ENCODE measurements at places on chromosomes 11 and 22.
A peak's percentile ranks its signal among the peaks of the same experiment; 100 is the strongest.

DNA sequence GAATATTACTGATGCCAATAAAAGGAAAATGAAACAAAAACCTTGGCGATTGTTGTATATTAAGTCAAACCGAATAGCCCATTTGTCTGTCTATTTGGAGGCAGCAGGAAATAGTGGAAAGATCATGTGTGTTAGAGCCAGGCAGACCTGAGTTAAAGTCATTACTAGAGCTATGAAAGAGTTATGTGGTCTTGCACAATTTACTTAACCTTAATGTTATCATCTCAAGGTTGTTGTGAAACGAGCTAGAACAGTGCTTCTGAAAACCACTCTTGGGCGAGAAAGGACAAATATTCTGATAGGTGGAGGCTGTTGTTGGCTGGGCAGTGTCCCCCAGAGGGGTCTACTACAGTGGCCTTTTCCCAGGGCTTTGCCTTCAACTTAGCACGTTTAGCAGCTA lies 60.0 kb upstream of the NUP160 start:
- no peak for DNase-seq

DNA sequence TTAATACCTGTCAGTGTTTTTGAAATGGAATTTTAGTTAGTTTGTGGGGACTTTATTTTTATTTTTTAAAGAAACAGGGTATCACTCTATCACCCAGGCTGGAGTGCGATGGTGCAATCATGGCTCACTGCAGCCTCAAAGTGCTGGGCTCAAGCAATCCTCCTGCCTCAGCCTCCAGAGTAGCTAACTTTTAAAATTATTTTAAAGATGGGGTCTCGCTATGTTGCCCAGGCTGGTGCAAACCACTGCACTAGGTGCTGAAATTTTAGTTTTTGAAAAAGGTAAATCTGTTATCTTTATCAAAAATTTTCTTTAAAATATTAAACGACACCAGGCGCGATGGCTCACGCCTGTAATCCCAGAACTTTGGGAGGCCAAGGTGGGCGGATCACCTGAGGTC lies 42.6 kb downstream of the AMBRA1 start:
- DNase-seq = no peak

DNA sequence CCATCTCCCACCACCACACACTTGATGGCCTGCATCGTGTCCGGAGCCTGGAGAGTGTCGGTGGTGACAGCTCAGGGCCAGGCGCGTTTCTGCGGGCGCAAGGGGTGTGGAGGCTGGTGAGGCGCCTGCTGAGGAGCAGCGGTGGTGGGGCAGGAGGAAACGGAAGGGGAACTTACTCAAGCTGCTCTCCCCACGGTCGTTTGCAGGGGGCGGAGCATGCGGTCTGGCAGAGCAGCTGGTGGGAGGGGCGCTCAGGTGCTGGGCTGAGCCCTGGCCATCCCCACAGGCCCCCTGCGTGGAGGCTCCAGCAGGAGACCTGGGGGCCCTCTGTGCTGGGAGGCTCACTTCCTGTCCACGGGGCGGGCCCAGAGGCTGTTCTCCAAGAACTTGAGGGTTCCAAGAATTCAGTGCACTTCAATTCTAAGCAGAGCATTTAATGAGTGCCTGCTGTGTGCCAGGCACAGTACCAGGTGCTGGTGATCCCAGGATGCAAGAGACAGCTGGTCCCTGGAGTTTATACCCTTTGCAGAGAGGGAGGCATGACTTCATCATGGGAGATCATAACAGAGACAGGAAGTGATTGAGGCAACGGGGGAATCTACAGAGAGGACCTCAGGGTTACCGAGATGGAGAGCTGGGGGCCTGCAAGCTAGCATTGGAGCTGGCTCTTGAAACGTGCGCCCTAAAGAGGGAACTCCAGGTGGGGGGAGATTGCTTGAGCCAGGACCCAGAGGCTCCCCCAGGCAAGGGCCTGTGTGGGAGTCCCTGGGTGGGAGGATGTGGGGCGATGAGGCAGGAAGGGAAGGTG lies at the start of gene RAC2:
Gene RAC2 (minus strand): TSS at position 156 of the 808 bp plus-strand sequence. CDS start 121 bp downstream, at position 35.
- peak; percentile 86 for DNase-seq

- DNase-seq = no peak
Observed at GRCh38 chr22:29081517-29082236, 8.8 kb downstream of the KREMEN1 start.

GRCh38 chr11:75813622-75814039 lies 1.4 kb upstream of the UVRAG start:
- DNase-seq = no peak

DNA sequence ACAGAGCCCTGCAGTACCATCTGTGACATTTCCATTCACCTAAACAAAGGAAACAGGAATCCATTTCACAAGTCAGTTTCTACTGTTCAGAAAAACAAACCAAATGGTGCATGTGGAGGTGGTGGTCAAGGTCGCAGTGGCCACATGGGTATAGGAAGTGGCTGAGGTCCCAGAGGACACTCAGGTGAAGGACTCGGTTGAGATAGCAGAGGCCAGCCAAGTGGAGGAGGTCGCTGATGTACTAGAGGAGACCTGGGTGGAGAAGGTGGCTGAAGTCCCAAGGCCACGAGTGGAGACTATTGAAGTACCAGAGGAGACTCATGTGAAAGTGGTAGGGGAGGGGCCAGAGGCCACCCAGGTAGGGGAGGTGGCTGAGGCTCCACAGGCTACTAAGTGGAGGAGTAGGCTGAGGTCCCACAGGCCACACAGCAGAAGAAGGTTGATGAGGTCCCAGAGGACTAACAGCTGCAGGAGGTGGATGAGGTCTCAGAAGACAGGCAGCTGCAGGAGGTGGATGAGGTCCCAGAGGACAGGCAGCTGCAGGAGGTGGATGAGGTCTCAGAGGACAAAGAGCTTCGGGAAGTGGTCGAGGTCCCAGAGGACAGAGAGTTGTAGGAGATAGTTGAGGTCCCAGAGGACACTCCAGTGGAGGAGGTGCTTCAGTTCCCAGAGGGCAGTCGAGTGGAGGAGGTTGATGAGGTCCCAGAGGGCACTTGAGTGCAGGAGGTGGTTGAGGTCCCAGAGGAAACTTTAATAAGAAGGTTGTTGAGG lies 40.2 kb downstream of the ZNF195 start:
- no peak for DNase-seq

DNA sequence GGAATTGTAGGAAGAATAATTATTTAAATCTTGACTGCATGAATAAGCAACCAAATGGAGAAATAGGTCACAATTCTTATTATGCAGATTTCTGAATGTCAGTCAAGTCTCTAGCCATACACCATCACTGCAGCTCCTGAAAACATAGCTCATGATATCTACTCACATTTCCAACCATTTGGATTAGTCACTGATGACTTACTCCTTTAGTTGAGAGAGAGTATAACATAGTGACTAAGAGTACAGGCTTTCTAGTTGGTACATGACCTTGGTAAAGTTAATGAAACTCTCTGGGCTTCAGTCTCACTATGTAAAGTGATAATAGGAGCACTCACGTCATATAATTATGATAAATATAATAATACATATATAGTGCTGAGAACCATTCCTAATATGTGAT lies 265.2 kb downstream of the KCNA4 start:
- no peak for DNase-seq

DNA sequence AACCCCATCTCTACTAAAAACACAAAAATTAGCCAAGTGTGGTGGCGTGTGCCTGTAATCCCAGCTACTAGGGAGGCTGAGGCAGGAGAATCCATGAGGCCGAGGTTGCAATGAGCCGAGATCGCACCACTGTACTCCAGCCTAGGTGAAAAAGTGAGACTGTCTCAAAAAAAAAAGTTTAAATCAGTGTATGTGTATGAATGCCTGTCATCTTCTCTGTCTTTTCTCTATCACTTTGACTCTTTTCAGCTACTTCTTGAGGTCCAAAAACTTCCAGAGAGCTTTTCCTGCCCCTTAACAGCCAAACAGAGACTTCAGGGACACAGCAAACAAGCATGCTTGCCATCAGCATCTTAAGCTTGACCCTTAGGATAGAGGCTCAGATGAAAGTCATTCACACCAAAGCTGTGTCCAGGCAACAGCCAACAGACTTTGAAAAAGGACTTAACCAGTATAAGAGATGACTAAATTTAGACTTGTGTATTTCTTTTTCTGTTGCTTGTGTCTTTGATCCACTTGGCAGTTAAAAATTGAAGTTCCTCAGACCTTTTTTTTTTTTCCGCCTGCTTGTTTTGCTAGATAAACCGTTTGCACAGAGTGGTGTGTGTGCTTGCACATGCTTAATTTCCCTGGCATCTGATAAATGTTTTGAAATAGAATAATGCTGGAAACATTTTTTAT lies 151.9 kb downstream of the DBX1 start:
- no peak for DNase-seq

GRCh38 chr22:19958083-19959042 lies 16.7 kb upstream of the TXNRD2 start:
- DNase-seq = no peak

DNA sequence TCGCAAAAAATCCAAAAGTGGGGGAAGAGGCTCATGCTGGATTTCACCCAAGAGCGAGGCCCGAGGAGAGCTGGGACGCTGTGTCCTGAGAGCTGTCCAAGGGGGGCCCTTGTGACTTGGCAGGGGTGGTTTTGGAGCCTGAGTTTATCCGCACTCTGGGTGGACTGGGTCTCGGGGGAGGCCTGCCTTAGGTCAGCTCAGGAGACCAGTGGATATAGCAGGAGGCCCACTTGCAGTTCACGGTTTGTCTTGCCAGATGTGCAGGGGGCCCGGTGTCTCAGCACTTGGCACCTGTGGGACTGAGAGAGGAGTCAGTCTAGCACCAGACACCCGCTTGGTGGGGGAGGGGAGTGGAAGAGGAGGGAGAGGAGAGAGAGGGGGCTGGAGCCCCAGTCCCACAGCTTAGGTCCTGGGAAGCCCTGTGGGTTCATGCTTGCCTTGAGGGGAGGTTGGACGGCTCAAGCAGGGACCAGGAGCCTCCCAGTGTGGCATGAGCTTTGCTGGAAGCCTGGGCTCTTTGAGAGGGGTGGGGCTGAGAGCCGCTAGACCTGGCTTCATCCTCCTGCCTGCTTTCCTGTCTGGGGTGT lies 33.4 kb downstream of the PARVB start:
- no peak for DNase-seq

GRCh38 chr22:31695423-31695822 lies 33.4 kb upstream of the PISD start:
- no peak for DNase-seq

DNA sequence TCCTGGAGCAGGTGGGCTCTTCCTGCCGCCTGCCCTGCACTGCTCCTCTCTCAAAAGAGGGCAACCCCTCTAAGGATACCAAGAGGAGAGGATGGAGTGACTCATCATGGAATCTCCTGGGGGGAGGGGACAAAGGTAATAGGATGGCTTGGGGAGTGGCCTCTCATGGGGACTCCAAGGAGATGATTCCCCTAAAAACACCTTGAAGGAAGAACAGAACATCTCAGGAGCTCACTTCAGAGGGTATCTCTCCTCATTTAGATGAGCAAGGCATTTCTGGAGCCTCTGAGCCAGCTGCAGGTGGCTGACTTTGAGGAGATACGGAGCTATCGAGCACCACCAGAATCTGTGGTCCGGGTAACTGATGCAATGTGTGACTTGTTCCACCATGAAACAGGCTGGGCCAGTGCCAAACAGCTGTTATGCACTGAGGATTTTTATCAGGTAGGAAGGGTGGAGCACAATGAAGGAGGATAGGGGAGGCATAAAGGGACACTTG lies 40.2 kb downstream of the RRP8 start:
- DNase-seq = no peak

- DNase-seq = no peak
Observed at GRCh38 chr11:62676698-62677097, 2.2 kb downstream of the UBXN1 start.

DNA sequence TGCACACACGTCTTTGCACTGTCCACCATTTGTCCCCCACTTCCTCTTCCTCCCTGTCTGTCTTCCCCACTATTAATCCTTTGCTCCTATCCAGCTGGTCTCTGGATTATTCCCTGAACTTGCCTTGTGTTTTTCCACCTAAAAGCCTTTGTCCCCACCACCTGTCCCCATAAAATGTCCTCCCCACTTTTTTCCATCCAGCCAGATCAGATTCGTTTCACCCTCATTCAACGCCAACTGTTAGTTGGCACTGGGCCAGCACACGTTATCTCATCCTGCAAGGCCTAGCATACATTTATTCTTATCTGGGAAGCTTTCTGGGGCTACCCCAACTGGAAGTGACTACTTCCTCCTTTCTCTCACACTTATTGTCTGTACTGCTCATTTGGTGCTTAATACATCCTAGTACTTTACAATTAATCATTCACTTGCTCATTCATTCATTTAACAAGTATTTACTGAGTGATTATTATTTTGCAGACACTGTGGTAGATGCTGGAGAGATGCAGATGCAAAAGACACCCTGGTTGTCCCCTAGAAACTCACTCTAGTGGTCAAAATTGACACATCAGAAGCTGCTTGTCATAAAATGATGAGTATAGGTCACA lies 96.2 kb downstream of the RASSF10 start:
- DNase-seq = no peak

DNA sequence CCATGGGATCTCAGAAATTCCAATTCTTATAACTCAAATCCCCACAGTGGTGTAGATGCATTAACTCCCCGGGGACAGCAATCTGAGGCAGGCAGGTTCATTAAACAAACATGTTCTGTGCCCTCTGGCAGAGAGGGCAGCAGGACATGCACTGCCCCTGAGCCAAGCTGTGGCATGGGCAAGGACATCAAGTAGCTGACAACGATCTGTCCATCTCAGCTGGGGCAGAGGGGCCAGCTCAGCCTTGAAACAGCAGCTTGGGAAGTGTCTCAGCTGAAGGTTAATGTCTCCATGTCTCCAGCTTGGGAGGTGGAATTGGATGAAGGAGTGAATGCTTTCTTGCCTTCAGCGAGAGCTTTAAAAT lies 13.6 kb downstream of the TMEM25 start:
- no peak for DNase-seq

DNA sequence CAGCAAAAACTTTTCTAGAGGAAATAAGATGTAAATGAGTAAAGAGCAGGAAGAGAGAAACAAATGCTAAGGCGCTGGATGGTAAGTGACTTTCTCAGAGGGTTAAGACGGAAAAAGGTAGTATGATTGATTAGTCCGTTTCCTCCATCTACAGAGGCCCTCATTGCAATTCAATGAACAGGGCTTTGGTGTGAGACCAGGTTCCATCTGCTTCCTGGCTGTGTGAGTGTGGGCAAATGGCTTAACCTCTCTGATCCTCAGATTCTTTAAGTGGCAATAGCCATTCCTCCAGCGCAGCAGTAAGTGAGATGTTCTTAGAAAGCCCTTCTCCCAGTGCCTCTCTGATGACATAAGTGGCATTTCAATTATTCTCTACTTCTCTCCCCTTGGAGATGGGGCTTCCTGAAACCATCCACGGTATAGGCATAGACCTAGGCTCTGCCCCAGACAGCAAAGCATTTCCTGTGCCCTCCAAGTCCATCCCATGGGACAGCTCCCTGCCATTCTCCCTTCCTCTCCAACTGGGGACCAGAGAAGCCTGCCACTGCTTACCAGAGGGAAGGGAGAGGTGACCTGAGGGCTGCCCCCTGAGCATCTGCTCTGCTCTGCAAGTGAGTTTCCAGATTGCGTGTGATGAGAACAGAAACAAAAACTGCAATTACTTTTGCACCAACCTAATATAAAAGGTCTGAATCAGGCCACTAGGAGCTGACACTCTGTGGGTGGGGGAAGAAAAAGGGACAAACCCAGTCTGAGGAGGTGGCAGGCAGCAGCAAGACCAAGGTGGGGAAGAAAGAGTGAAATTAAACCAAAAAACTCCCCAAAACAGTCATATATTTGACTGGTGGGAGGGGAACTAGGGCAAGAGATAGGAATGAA lies 12.7 kb upstream of the CD44 start:
- no peak for DNase-seq

GRCh38 chr11:45262900-45263299 lies 23.2 kb downstream of the SYT13 start:
- DNase-seq = no peak

GRCh38 chr11:128834157-128834556 lies 32.9 kb downstream of the KCNJ1 start:
- no peak for DNase-seq
